Stimulated activated CD4-positive, alpha-beta T cell treated with anti-CD3 and anti-CD28 coated beads, Interleukin-2, amount 100 ng/mL, for 24 hours (primary cell): ENCODE measurements at places on chromosomes 4 and X.

DNA sequence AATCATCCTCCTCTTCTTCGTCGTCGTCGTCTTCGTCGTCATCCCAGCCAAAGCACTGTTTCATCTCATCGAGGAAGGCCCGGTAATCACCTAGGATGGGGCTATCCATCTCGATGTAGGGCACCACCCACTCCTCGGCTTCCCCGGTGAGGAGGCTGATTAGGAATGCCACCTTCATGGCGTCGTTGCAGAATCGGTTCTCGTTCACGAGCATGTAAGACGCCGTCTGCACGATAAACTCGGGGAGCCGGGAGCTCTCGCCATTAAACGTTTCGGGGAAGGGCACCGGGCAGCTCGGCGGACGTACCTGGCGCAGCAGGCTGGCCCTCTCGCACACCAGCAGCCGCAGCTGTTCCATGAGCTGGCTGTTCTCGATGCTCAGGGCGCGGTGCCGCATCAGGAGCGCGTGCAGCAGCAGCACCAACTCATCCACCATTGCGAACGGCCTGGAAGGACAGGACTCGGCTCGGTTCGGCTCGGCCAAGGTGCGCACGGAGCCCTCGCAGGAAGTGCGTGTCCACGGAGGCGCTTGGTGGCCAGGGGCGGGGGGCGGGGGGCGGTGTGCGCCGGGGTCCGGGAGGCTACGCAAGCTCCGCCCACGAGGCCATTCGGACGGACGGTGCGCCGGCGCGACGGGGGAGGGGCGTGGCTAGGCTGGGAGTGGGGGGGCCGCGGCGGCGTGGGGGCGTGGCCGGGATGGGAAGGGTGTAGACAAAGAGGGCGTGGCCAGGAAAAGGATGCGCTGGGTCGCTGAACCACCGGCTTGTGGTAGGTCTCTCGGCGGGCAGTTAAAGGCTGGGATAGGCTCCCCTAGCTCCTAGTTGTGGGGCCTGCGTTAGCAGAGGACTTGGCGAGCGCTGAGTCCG is at the start of gene LDOC1:
LDOC1 (minus strand) TSS at position 544 of the 866 bp plus-strand sequence; CDS start at position 436, 108 bp downstream.
- DNase-seq = peak; percentile 77

- no peak for DNase-seq
These were observed 646.0 kb upstream of the PITX2 start for GRCh38 chr4:111268769-111269414.

DNA sequence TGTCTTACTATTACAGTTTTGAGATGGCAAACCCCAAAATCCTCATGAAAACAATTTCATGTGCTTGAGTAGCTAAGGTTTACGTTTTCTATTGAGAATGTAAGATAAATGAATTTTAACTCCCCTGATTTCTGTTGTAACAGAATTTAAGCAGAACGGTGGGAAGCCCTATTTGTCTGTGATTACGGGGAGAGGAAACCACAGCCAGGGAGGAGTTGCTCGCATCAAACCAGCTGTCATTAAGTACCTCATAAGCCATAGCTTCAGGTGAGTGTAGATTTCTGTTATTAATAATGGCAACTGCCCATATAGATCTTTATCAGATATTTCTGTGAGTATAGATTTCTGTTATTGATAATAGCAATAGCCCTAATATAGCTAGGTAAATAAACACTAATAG is 44.2 kb upstream of the RHOH start:
- DNase-seq = no peak

- DNase-seq = no peak
These were observed 15.9 kb downstream of the PPARGC1A start for GRCh38 chr4:23873717-23874535.

DNA sequence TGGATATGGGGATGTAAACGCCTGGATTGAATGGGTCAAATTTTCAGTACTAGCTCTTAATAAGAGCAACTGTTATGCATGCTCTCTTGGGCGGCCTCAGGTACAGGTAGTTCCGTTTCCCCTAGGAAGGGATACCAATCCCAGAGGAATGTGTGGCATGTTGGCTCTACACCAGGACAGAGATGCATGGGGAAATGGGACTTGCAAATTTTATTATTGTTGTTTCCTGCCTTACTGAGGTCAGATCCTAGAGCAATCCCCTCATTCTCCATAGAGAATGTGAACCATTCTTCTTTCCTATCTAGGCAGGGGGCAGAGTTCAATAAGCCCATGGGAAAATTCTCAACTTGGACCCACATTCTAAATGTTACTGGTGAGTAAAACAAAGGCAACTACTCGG is 361.8 kb upstream of the FGF16 start:
- DNase-seq = no peak

DNA sequence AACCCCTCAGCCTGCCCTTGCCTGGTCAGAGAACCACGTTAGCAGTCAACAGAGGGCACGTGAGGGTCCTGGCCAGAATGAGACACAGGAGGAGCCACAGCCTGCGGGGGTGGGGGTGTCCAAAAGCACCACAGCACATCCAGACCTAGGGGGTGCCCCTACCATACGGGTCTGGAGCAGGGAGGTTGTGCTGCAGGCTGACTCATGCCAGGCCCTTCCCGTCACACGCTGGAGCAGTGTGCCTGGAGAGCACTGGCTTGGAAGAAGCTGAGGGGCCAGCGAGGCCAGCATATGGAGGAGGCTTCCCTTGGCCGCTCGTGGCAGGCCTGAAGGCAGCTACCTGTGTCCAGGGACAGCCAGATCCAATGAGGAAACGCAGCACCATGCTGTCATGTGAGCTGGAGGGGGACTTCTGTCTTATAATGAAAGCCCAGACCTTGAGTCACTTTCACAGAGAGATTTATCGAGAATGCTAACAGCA is 1.5 kb upstream of the IRAK1 start:
- peak; percentile 41 for DNase-seq
